ENCODE measurements at places on chromosomes 2 and 18.

- DNase-seq = no peak
These were observed 664.9 kb downstream of the KCNJ3 start for GRCh38 chr2:155363349-155363888.

GRCh38 chr2:64998658-64999061, 9.5 kb downstream of the SLC1A4 start:
- DNase-seq = no peak

- DNase-seq = peak; percentile 17
These were observed 37.3 kb downstream of the CAPN13 start for GRCh38 chr2:30769891-30770462.

DNA sequence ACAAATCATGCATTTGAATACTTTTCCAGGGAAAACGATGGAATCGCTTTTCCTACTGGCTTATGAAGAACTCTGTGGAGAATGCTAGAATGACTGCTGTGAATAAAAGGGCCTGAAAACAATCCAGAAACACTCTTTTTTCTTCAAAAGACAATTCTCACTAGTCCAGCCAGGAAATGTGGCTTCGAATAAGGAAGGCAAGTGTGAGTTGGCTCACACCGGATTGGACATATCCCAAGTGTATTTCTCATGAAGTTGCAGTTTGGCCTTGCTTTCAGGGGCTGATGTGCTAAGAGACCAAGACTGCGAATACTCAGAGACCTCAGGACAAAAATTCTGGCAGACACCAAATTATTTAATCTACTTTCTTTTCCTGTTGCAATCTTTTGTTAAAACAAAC, 54.1 kb downstream of the FIGN start:
- no peak for DNase-seq

DNA sequence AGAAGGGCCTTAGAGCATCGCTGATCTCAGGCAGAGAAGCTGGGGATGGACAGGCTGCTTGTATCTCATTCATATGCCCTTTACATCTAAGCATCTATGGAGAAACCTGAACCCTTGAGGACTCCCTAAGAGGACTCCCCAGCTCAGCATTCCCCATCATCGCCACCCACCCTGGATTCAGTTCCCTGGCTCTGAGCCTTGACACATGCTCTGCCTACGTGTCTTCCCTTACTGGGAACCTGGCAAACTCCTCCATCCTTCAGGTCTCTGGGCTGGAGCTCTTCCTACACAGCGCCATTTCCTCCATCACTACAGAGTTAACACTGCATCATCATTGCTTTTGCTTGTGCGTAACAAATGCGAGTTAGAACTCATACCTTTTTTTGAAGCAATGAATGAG, 31.2 kb upstream of the OTOF start:
- no peak for DNase-seq

DNA sequence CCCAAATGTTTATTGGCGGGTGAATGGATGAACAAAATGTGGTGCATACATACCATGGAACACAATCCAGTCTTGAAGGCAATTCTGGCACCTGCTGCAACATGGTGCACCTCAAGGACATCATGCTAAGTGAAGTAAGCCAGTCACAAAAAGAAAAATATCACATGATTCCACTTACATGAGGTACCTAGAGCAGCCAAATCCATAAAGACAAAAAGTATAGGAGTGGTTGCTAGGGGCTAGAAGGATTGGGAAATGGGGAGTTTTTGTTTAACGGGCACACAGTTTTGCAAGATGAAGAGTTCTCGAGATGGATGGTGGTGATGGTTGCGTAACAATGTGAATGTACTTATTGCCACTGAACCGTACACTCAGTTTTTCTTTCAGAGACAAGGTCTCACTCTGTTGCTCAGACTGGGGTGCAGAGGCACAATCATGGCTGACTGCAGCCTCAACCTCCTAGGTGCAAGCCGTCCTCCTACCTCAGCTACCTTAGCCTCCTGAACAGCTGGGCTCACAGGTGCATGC, 90.9 kb upstream of the CERS6 start:
- no peak for DNase-seq

DNA sequence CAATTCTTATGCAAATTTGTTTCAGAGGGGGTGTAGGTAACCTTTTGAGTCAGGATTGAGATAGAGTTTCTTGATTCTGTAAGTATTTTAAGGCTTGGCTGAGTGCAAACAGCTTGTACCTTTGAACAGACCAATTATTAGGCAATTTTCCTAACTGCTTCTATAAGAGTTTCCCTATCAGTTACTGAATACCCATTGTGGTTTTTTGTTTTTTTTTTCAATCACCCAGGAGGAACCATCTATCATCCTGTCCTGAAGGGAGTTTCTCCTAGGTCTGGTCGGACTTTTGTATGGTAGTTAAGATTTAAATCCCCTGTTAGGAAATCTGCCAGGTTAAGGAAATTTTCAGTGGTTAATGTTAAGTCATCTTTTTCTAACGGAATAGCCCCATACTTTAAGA, 319.4 kb upstream of the SLC39A10 start:
- DNase-seq = no peak

Data from stimulated activated CD8-positive, alpha-beta memory T cell treated with anti-CD3 and anti-CD28 coated beads, Interleukin-4, amount 100 ng/mL, for 48 hours (primary cell).